ENCODE measurements at places on chromosomes 3 and 15.

DNA sequence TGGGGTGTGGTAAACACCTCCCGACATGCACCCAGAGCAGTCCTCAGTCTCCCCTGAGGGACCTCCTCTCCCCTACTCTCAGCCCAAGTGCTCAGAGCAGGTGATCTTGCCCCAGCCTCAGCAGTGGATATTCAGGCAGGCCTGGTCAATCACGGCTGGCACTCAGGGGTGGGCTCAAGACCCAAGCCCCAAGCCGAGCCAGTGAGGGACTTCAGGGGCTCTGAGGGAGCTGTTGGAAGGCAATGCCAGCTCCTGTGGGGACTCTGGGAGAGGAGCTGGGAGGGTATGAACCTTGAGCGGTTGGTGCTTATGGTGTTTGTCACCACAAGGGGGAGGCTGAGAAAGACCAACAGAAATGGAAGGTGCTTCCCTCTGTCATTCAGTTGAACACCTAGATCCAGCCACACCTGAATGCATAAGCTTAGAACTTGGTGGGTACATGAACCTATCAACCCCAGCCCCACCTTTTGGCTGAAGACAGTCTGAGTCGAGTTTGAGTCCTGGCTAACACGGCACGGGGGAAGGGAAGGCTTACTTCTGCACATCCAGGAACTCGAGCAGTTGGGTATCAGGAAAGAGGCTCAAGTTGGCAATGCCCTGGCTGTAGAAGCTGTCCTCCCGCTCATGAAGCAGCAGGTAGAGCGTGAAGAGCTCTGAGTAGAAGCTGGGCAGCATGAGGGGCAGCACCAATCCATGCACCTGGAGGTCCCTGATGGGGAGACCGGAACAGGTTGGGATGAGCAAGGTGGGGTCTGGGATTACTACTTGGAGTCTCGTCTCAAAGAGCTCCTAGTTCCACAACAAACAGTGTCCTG lies 19.2 kb downstream of the ALS2CL start:
- DNase-seq = no peak

- no peak for DNase-seq
These were observed 8.5 kb upstream of the USP3 start for GRCh38 chr15:63495780-63496488.

GRCh38 chr3:183563536-183563874 lies 8.0 kb upstream of the KLHL6 start:
- no peak for DNase-seq

GRCh38 chr15:76577879-76578512 lies 241.4 kb downstream of the ISL2 start:
- DNase-seq = no peak

DNA sequence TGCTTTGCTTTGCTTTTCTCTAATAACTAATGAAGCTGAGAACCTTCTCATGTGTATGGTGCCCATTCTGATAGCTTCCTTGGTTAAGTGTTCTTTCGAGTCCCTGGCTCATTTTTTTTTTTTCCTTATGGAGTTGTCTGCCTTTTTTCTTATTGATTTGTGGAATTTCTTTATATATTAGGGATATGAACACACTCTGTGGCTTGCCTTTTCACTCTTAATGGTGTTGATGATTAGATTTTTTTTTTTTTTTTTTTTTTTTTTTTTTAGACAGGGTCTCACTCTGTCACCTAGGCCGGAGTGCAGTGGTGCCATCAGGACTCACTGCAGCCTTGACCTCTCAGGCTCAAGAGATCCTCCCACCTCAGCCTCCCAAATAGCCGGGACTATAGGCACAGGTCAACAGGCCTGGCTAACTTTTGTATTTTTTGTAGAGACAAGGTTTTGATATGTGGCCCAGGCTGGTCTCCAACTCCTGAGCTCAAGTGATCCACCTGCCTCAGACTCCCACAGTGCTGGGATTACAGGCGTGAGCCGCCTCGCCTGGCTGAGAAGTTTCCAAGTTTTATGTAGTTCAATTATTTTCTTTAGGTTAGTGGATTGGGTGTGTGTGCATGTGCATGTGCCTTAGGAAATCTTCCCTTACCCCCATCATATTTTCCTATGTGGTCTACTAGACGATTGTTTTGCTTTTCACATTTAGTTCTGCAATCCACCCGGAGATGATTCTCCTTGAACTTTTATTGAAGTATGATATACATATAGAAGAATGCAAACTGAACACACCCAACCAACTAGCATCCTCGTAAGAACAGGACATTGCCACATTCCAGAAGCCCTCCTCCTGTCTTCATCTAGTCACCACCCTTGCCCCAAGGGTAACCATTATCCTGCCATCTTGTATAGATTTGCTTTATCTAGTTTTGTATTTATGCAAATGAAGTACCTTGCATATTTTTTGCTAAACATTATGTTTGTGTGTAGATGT lies 1.7 kb upstream of the SNRPA1 start:
- no peak for DNase-seq

- DNase-seq = no peak
These were observed 26.8 kb downstream of the GALK2 start for GRCh38 chr15:49196856-49197255.

GRCh38 chr3:182787302-182788036 lies 5.8 kb upstream of the ATP11B start:
- no peak for DNase-seq

GRCh38 chr15:77083381-77084160 lies 12.7 kb upstream of the TSPAN3 start:
- DNase-seq = peak; percentile 28

- no peak for DNase-seq
These were observed 143.0 kb downstream of the RYR3 start for GRCh38 chr15:33453761-33454160.

- no peak for DNase-seq
These were observed 188.7 kb downstream of the IL5RA start for GRCh38 chr3:2921452-2921851.

- no peak for DNase-seq
These were observed 350.3 kb upstream of the ZNF385D start for GRCh38 chr3:22101351-22101750.

GRCh38 chr3:57018246-57018645 lies 42.2 kb upstream of the SPATA12 start:
- no peak for DNase-seq

DNA sequence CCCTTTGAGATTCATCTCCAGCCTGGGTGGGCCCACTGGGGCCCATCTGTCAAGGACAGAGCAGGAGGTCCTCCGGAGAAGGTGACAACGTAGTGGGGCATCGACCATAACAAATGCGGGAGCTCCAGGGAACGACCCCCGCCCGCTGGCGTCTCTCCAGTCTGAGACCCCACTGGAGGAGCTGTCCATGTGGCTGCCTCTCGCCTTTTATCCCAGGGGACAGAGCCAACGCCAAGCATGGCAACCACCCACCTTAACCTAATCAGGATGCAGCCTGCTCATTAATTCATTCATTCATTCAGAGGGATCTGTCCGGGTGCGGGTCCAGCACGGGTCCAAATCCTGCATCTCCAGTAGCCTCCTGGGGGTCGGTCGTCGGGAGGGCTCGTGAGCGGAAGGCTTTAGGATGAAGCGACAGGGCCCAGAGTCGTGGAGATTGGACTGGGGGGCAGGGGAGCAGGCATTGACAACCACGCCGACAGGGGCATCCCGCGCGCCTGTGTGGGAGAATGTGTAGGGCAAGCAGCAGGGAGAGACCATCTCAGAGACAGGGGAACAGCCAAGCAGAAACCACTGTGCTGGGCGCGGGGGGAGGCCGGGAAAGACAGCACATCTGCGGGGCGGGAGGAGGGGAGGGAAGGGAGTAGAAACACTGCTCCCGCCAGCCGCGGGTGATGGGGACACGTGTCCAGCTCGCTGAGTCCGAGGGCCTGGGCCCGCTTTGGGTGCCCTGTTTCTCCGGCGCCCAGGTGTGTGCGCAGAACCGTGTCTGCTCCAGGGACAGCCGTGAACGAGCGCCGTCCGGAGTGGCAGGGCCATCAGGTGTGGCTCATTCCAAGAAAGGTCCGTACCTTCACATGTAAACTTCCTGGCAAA lies 1.9 kb downstream of the PIGZ start:
- DNase-seq = no peak

DNA sequence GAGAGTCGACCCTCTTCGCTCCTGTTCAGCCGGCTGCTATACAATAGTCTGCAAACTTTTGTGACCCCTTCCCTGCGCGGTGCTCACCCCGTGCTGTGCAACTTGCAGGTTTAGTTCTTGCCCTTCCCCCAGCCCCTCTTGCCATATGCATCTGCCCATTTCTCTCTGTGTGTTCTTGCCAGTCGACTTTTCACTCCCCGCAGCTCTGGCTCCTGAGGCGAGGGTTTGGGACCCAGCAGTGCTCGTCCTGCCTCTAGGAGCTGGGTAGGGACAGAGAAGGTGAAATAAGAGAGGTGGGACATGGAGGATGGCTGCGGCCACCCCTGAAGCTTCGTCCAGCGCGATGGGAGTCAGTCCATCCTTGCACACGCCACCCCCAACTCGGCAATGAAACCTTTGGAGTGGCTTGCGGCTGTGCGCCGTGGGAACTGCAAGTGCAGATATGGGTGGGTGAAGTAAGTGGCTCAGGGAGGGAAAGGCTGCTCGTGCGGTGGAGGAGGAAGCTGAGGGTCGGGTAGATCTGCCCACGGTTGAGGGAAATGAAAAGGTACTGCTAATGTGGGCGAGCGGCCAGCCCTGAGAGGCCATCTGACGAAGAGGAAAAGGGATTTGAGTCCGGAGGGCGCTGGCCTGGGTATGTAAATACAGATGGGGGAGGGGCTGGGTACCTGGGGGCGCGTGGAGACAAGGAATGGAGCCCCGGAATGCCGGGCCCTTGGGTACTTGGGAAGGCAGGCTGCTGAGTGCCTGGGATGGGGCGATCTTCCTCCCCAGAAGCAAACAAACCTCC lies 1.0 kb downstream of the LRRC3B start:
- DNase-seq = no peak

GRCh38 chr3:16452261-16452660 lies 61.2 kb downstream of the RFTN1 start:
- no peak for DNase-seq

DNA sequence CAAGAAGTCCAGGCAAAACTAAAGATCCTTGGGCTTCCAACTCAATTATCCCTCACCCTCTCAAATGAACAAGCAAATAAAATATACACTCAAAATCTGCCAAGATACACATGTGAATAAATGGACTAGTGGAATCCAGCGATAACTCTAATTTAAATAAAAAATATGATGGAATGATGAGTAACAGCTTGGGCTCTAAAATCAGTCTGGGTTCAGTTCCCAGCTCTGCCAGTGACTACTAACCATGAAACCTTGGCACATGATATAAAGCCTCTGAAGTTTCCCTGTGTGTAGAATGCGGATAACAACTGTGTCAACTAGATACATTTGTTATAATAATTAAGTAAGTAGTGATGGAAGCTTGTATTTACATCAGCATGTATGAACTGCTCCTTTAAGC lies 81.3 kb downstream of the CADPS start:
- DNase-seq = no peak

GRCh38 chr3:9064850-9065249 lies 101.6 kb upstream of the RAD18 start:
- no peak for DNase-seq

GRCh38 chr3:31391150-31391549 lies 141.6 kb upstream of the STT3B start:
- no peak for DNase-seq

GRCh38 chr3:123285066-123285465 lies 83.3 kb downstream of the SEC22A start:
- no peak for DNase-seq

DNA sequence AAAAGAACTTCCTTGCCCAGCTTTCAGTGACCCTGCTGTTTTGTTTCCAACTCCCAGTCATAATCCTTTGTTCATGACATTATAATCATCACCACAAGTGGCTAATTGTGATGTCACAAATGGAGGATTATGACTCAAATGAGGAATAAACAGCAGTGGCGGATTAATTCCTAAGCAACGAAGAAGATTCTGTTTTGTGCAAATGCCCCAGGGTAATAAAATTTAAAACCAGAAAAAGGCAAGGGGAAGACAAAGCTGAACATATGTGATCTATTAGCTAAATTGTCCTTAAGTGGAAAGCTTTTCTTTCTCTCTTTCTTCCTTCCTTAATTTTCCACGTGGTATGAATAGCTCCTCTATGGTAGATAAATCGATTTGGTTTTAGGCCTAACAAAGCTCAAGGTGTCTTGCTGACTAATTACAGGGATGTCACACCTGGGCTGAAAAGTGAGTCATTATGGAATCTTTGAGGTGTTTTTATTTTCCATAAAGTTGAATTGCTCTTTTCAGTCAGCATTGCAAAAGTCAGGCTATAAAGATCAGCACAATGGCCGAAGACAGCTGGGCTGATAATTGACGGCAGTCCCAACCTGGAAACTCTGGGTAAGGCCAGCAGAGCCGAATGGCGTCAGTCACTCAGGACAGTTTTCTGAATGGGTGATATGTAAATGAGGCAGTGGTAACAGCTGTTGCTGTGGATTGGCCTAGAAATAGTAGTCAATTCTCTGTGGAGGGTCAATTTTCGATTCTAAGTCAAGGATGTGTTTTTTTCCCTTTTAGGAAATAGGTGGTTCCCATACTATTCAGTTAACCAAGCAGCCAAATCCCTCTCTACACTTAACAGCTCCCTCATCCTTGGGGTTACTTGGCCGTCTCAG lies 121.5 kb downstream of the PTPRG start:
- DNase-seq = no peak

- DNase-seq = no peak
These were observed 143.5 kb downstream of the NUP210 start for GRCh38 chr3:13276438-13277195.
